ENCODE measurements at places on chromosomes 5 and 9.
A peak's percentile ranks its signal among the peaks of the same experiment; 100 is the strongest.

- no peak for DNase-seq
Measured at GRCh38 chr9:8189881-8190280, 390.3 kb upstream of the DMAC1 start.

- peak; percentile 37 for DNase-seq
Measured at GRCh38 chr5:134101686-134102439, 12.6 kb upstream of the TCF7 start.

DNA sequence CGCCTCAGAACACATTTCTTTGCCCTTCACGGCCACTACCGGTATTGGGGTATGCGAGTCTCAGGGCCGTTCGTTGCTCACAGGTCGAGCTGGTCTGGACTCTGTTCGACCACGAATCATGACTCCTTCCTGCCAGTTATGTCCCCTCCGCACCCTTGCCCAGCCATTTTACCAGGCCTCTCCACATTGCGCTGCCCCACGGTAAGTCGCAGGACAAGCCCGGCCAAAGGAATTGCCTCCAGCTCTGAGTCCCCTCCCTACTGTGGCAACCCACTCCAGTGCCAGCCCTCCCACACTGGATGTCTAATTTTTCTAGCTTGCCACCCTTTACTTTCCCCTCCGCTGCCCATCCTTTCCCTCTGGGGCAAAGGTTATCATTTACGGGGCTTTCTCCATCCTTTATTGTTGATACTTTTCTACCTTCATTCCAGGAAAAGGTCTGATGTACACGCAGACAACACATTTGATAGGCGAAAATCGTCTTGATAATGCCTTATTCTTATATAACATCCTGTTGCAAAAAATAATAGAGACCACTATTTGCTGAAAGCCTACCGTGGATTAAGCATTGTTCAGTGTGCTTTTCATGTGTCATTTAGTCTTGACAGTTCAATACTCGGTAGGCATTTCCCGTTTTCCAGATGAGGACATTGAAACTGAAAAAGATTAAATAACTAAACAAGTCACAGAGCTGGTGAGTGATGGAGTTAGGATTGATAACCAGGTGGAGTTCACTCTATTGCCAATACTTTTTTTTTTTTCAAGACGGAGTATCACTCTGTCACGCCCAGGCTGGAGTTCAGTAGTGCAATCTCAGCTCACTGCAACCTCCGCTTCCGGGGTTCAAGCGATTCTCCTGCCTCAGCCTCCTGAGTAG is 958 bp upstream of the HSPA5 start:
- DNase-seq, result peak; percentile 58

DNA sequence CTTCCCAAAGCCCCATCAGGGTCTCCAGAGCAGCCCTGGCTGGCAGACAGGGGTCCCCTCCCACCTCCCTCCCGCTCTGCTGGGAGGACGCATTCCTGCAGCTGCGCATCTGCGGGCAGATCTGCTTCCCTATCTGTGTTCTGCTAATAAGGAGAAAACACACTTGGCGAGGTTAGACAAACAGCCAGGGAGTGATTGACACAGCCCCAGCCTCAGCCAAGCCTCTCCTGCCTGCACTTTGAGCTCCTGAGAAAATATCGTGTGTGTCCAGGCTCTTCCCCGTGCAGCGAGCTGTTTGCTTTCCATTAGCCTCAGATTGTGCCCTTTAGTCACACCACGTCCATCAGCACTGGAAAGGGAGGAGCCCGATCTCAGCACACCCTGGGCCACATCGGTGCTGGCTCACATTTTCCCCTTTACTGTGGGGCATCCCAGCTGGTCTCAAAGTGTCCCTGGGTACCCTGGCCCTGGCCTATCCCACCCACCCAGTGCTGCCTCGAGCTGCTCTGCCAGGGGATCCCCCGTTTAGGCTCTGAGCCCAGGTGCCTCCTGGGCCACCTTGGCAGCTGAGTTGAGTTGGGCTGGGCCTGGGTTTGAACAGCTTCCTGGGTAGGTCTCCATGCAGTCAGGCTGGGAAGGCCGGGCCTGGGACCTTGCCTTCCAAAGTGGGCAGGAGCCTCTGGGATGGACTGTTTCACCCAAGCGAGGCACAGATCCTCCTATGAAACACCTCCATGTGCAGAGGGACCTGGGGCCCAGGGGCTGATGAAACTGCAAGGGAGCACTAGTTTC is 61.1 kb downstream of the BARX1 start:
- peak; percentile 87 for DNase-seq

GRCh38 chr9:137160716-137161557 is 8.9 kb downstream of the LRRC26 start:
- no peak for DNase-seq

DNA sequence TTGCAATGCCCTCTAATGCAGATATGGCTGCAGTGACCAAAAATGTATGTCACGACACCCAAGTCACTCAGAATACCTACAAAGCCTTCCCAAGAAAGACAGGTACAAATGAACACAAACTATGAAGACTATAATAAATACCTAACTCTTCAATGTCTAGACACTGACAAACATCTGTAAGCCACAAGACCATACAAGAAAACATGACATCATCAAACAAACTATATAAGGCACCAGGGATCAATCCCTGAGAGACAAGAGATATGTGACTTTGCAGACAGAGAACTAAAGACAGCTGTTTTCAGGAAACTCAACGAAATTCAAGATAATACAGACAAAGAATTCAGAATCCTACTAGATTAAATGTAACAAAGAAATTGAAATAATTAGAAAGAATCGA is 603.7 kb downstream of the CDH9 start:
- no peak for DNase-seq

DNA sequence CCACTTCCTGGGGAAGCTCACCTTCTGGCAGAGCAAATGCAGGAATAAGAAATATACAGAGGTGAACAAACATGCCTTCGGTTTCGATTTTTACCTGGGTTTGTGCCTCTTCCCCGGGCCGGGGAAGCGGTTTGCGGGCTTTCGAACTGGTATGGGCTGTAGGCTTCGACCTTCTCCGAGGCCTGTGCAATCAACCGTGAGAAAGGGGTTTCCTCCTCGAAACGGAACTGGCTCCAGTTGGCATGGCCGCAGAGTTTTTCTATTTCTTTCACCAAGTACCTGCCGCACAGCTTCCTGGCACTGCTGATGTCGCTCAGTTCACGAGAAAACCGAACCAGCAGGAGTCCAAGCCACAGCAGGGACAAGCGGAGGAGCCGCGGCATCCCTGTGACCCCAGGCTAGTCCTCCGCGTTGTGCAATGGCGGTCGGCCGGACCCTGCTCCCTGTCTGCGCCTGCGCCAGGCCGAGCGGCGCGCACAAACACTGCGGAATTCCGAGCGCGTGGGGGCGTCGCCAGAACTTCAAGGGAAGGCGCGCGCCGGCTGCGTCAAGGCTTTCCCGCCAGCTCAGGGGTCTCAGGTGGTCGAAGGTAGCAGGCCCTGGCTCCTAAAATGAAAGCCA is at the start of gene INSL6:
Gene INSL6, minus strand, starts transcription at position 420 of the 621 bp plus-strand sequence. Its CDS starts 37 bp downstream, at position 383.
- DNase-seq, result no peak

- DNase-seq, result peak; percentile 90
Measured at GRCh38 chr5:177086654-177087397, at the start of gene FGFR4. FGFR4 (plus strand) TSS chr5:177086915; CDS start chr5:177089603, 2,688 bp downstream.

- DNase-seq, result no peak
Measured at GRCh38 chr9:133255371-133256135, 19.4 kb downstream of the ABO start.

GRCh38 chr5:126871441-126871840 is 94.5 kb downstream of the LMNB1 start:
- DNase-seq, result no peak

- no peak for DNase-seq
Measured at GRCh38 chr5:140338908-140339307, 7.5 kb downstream of the HBEGF start.

DNA sequence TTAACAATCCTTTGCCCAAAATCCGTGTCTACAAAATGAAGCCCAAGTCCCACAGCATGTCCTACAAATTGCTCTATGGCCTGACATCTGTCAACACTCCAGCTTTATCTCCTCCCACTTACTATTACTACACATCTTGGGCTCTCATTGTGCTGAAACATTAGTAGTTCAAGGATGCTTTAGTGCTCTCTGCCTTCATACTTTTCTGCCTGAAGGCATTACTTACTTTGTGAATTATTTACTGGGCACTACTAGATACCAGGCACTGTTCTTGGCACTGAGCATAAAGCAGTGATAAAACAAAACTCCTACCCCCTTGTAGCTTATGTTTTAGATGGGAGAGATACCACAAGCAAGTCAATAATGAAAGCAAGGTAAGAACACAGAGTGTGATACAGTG is 113.4 kb downstream of the TTLL11 start:
- no peak for DNase-seq

DNA sequence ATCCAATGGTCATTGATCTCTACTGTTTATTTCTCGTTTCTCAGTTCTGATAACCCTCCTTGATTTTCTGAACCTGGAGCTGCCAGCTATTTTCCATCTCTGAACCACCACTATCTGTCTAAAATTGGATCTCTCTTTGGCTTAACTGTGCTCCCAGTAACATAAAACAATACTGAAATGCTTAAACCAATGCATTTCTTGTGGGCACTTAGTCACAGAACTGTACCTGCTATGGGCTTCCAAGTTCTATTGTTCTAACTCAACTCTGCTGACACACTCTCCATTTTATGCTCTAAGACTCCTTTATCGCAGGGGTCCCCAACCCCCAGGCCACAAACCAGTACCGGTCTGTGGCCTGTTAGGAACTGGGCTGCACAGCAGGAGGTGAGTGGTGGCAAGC is 120.6 kb downstream of the LHFPL2 start:
- no peak for DNase-seq

- no peak for DNase-seq
Measured at GRCh38 chr5:153601377-153601776, 110.9 kb downstream of the GRIA1 start.

DNA sequence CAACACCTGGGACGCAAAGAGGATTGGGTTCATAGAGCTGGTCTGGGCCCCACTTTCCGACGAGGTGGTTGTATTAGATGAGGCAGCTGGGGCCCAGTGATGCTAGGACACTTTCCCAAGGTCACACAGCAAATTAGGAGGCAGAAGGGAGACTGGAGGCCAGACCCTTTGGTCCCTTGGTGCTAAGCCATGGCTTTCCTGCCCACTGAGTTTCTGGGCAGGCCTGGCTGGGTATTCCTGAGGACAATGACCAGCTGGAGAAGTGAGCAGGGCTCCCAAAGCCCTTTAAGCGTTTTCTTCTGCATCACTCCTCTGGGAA is 66.2 kb downstream of the PSD2 start:
- DNase-seq, result no peak

DNA sequence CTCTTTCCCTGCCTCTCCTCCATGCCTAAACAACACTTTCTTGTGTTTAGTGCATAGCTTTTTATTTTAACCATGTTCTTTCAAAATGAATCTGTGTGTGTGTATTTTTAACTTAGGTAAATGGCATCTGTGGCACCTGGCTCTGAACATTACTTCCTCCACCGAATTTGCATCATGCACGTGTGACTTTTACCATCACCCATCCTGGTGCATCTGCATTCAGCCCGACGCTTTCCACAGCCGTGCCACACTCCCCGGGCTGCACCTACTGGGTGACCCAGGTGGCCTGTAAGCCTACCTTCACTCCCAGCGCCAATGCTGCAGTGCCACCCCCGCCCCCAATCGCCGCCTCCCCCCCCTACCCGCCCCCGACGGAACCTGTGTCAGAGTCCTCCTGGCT is 12.7 kb upstream of the FCN1 start:
- DNase-seq, result no peak

GRCh38 chr5:178068293-178068692 is 45.0 kb upstream of the N4BP3 start:
- no peak for DNase-seq

DNA sequence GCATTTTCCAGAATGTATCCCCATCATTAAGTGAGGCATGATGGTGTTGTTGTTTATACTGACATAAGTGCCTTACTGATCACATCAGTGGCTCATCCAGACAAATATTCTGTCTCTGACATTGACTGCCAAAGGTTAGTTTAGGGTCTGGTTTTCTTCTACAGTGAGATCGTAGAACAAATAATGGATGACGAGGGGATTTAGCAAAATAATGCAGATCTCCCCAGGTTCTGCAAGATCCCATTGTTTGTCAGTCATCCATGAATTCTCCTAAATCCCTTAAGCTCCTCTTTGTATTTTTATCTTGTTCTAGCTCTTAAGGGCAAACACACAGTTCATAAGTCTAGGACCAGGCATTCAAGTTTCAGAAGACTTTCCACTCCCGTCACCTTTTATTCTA is 93.1 kb upstream of the DHFR start:
- no peak for DNase-seq

- DNase-seq, result no peak
Measured at GRCh38 chr5:5209089-5209488, 69.0 kb downstream of the ADAMTS16 start.
